SJSA1 (cell line): ENCODE measurements at places on chromosomes 4 and X. TPM values are rescaled to one million over a fixed set of nuclear protein-coding genes. Genes with fewer than 3 reads are reported as not detected.
A peak's percentile ranks its signal among the peaks of the same experiment; 100 is the strongest.

Gene ITGB1BP2
- 0.74 TPM in 1 of 2 replicates, not detected in the other for total RNA-seq

DNA sequence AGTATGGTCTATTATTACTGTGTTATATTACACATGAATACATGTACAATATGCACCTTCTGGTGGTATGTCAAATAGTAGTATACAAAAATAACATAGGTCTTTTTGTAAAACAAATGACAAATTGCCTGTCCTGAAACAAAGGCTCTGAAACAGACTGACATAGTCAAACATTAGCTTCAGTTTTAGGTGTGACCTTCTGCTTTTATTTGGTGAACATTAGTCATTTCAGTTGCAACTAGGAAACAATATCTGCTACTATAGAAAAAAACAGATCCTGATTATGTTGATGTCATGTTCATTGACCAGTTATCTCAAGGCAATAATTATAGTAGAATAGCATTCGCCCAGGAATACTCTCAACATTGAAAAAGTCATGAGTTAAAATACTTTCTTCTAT lies 123.0 kb downstream of the CHRNA9 start:
- DNase-seq, result no peak
- H3K4me3 ChIP-seq, result no peak overlapping the region
- no peaks in the 10 kb centered on the region for H3K36me3 ChIP-seq
- no peaks in the 10 kb centered on the region for H3K27me3 ChIP-seq

DNA sequence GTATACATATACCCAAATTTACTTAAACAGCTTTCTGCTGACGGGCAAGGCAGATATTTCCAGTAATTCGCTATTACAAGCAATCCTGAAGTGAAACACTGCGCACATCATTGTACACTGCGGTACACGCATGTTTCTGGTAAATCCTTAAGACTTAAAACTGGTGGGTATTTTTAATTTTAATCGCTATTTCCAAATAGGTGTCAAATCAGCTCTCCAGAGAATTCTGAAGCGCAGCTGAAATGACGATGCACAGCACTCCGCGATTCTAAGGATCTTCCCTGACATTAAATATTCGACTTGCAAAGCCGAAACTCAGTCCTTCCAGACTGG lies 361 bp downstream of the TMEM128 start:
- H3K4me3 ChIP-seq, result peak overlapping the region; percentile 83
- H3K4me1 ChIP-seq, result peaks cover 15% of the 10 kb centered on the region
- H3K27ac ChIP-seq, result peak overlapping the region; percentile 87
- DNase-seq, result no peak

GRCh38 chr4:7169134-7169533 lies 23.2 kb upstream of the SORCS2 start:
- no peak overlapping the region for H3K4me3 ChIP-seq
- no peaks in the 10 kb centered on the region for H3K36me3 ChIP-seq
